Esophagus muscularis mucosa (tissue), 4 donors: ENCODE measurements at places on chromosomes 13 and 19. TPM values are rescaled to one million over a fixed set of nuclear protein-coding genes. Genes with fewer than 3 reads are reported as not detected.
A peak's percentile ranks its signal among the peaks of the same experiment; 100 is the strongest.

The LIN7B gene
- 21.4 TPM for total RNA-seq

DNA sequence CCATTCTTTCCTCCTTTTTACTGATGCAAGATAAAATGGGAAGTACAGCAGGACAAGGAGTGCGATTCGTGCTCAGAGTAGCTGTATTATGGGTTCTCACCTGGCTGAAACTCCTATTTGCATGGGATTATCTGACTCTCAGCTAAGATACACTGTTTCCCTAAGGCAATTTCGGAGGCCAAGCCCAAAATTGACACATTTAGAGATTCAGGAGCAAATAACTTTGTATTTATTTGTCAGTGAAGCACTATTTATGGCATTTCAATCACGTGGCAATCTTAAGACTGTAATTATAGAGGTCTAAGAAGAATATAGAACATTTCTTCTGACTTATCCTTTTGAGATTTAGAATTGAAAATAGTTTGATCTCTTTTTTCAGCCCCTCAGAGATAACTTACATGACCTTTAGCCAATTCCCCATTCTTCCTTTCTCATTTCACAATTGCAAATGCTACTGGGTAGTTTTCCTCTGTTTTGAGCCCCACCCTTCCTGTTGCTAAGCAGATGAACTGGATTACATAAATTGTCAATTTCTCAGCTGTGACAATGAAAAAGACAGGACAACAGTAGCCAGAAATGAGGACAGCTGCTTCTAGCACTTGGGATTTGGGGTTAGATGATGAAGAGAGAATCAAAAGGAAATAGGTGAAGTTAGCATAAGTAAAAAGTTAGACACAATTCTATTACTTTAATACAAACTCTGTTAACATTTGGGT is 122.7 kb upstream of the FRY start:
- peaks cover 24% of the 10 kb centered on the region for H3K4me1 ChIP-seq
- H3K27me3 ChIP-seq = no peaks in the 10 kb centered on the region
- DNase-seq = no peak
- H3K36me3 ChIP-seq = no peaks in the 10 kb centered on the region

DNA sequence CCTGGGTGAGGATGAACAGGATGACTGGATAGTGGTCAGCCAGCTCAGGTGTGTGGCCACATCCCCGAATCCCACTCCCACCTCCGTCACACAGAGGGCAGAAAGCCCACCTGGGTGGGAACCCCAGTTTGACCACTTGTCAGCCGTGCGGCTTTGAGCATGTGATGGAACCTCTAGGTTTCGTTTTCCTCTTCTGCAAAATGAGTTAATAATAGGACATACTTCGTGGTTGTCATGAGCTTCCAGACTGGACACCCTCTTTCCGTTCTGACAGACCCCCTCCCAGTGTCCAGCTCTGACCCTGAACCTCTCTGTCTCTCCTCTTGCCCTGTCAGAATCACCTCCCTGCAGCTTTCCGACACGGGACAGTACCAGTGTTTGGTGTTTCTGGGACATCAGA is 1.8 kb downstream of the AXL start:
- H3K27ac ChIP-seq = peak overlapping the region; percentile 95
- peak overlapping the region; percentile 83 for H3K4me3 ChIP-seq
- H3K27me3 ChIP-seq = no peaks in the 10 kb centered on the region

GRCh38 chr13:25288966-25289365 is 1.7 kb upstream of the MTMR6 start:
- no peaks in the 10 kb centered on the region for H3K27me3 ChIP-seq
- no peak for DNase-seq
- no peak overlapping the region for H3K4me3 ChIP-seq
- H3K27ac ChIP-seq = no peak overlapping the region
- H3K4me1 ChIP-seq = peaks cover 9% of the 10 kb centered on the region
- no peaks in the 10 kb centered on the region for H3K36me3 ChIP-seq

- no peak for DNase-seq
- no peaks in the 10 kb centered on the region for H3K4me1 ChIP-seq
- no peak overlapping the region for H3K27ac ChIP-seq
- H3K4me3 ChIP-seq = no peak overlapping the region
These were observed 13.5 kb downstream of the OR10H4 start for GRCh38 chr19:15962319-15962718.

The PIH1D1 gene
- 74.3 TPM for total RNA-seq

The ADGRE1 gene
- total RNA-seq = 0.17 TPM

The ZNF837 gene
- 3.7 TPM for total RNA-seq

DNA sequence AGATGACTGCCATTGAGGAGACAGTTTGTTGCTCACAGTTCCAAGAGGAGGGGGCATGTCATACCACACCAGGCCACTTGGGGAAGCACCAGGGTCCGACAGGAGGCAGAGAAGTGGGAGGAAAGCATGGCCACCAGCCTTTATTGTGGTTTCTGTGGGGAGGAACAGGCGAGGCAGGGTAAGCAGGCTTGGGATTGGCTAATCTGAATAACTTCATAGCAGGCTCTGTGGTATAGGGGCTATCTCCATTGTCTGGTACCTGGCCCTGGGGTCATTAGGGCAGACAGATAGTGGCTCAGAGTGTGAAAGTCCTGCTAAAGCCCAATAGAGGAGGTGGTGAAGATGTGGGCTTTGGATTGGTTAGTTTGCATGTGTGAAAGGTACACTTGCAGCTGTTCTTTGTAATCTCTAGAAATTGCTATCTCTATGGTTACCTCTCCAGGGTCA is 35.5 kb downstream of the CBY2 start:
- H3K27ac ChIP-seq = no peak overlapping the region
- no peak for DNase-seq
- H3K27me3 ChIP-seq = peaks cover 6% of the 10 kb centered on the region
- no peaks in the 10 kb centered on the region for H3K36me3 ChIP-seq
- H3K4me1 ChIP-seq = no peaks in the 10 kb centered on the region
